ENCODE measurements at places on chromosomes 13 and 19.

DNA sequence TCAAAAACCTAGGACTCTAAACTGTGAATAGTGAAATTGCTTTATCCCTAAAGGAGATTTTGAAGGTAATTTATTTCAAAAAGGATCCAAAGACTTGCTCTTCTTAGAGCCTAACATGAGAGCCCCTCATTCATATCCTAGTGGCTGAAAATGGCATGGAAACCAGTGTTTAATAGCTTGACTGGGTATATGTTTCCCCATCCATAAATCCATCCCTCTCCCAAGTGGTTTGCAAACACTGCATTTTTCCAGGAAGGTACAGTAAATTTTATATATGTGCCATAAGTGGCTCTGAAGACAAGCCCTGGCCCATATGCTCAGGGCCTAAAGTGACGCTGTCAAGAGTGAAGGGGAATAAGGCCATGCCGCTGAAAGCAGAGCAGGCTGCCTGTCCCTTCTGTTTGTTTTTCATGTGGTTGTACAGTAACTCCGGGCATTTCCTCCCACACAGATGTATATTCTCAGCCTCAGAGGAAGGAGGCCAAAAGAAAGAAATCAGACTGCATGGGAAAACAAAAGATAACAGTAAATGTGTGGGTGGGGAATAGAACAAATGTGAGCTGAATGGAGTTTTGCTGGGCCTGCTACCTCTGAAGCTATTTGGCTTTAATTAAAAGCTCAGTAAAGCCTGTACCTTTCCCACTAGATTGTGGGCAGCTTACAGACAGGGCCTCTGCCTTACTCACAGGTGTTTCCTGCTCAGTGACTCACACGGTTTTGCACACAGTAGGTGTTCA, 181.9 kb downstream of the PCDH9 start:
- DNase-seq = no peak

DNA sequence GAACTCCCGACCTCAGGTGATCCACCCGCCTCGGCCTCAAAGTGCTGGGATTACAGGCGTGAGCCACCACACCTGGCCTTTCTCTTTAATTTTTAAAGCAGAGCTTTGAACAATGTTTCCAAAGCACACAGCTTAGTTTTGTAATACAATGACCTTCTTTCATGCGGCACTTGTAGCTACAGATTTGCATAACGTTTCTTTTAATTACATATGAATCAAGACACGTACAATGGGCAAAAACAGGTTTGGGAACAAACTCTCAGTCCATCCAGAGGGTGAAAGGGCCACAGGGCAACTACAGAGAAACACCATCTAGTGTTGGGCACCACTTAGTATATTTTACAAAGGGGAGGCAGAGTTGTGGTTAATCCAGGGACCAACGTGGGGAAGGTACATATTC, 19.0 kb upstream of the S1PR4 start:
- no peak for DNase-seq

GRCh38 chr19:14271840-14272239, 65.9 kb upstream of the ADGRL1 start:
- no peak for DNase-seq

DNA sequence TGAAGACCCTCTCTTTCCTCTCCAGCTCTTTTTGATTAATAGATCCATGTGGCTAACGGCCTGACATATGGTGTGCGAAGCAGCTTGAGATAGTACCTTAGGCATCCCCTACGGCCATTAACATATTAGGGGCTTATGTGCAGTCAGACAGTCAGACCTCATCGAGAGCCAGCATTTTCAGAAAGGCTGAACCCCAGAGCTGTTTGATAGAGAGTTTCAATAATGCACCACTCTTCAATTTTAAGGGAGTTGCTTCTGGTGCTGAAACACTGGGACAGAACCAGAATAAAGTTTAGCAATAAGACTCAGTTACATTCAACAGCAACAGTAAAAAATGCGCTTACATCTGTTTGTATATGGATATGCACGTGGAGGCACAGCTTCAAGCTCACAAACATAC, 10.8 kb downstream of the POU4F1 start:
- DNase-seq = no peak

- DNase-seq = no peak
These were observed 267.4 kb downstream of the ABCC4 start for GRCh38 chr13:95033890-95034289.

- DNase-seq = no peak
These were observed 173.5 kb downstream of the SLC7A1 start for GRCh38 chr13:29422015-29422414.

DNA sequence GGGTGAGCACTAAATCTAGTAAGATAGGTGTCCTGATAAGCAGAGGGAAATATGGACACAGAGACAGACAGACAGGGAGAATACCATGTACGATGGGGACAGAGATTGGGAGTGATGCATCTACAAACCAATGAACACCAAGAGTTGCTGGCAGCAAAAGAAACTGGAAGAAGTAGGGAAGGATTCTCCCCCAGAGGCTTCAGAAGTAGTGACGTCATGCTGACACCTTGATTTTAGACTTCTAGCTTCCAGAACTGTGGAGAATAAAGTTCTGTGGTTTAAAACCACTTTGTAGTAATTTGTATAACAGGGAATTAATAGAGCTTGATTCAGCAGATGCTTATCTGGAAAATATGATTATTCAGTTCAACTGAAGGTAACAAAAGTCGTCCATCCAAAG, 66.1 kb downstream of the SLC10A2 start:
- no peak for DNase-seq

- DNase-seq = no peak
These were observed 31.3 kb downstream of the GRIK5 start for GRCh38 chr19:42038666-42039065.

DNA sequence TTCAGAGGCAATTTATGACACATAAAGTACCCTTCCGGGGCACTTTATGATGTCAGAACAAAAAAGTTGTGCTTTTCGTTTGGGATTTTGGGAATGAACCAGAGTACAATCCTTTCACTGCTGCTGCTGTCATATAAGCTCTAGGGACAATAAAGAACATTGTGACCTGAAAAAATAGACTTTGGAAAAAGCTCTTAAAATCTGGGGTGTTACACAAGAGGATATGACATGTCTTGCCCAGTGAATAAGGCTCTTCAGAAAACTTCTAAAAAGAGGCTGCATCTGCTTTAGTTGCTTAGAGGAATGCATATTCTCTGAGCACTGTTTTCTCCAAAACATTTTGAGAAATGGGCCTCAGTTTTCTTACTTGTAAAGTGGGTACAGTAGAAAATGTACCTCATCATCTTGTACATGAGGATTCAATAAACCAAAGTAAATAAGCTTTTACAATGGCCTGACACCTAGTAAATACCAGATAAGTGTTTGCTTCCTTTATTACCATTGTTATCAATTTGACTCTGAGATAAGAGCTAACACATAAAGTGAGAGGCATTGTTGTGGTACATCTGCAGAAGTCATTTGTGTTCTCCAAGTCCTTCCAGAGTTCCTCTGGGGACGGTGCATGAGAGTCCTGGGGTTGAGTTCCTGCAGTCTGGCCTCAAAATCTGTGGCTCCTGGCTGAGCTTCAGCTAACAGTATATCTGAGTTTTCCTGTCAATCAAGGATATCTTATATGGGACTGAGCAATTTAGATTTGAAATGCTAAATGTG, 67.4 kb upstream of the EDNRB start:
- no peak for DNase-seq

DNA sequence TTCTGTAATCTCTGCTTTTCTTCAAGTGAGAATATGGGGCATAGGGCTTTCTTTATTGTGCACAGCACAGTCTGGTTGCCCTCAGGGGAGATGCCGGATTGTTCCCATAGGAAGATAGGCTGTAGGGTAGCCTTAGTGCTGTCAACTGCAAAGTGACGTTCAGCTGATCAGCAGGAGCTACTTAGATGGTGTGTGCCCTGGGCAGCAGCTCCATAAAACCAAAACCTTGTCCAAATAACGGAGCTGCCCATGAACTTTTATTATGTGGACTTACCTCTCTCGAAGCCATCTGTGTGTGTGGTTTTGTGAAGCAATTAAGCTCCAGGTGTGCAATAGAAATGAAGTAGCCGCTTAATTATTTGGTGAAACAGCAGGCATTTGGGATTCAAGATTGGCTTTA, 120.0 kb upstream of the RNF113B start:
- no peak for DNase-seq
